ENCODE measurements at places on chromosomes 5 and 9.

- no peak for DNase-seq
Observed at GRCh38 chr5:74105126-74105780, 479.3 kb downstream of the ARHGEF28 start.

- no peak for DNase-seq
Observed at GRCh38 chr5:68454766-68455165, 239.2 kb downstream of the PIK3R1 start.

GRCh38 chr5:64347309-64347708 lies 158.5 kb upstream of the RGS7BP start:
- DNase-seq, result no peak

- DNase-seq, result no peak
Observed at GRCh38 chr5:172971482-172971881, 12.1 kb upstream of the ATP6V0E1 start.

- DNase-seq, result no peak
Observed at GRCh38 chr9:71592400-71592799, 175.9 kb downstream of the CEMIP2 start.

DNA sequence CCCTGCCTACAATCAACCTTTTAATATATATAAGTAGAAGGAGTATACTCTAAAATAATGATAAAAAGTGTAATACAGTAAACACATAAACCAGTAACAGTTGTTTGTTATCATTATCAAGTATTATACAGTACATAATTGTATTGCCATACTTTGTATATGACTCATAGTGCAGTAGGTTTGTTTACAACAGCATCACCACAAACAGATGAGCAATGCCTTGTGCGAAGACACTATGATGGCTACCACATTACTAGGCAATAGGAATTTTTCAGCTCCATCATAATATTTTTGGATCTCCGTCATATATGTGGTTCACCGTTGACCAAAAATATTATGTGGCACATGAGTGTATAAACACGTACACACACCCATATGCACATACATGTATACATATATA lies 69.7 kb upstream of the APC start:
- DNase-seq, result no peak

DNA sequence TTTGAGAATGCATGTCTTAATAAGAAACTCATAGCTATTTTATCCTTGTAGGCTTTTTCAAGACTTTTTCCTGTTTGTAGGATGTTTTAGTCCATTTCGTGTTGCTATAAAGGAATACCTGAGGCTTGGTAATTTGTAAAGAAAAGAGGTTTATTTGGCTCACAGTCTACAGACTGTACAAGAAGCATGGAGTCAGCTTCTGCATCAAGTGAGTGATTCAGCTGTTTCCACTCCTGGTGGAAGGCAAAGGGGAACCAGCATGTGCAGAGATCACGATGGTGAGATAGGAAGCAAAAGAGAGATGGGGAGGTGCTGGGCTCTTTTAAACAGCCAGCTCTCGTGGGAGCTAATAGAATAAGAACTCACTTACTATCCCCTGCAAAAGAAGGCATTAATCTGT lies 177.3 kb downstream of the ALDH1A1 start:
- DNase-seq, result no peak

- no peak for DNase-seq
Observed at GRCh38 chr9:128065907-128066712, 1.0 kb downstream of the NAIF1 start.

GRCh38 chr5:96236051-96236450 lies 197.0 kb downstream of the PCSK1 start:
- no peak for DNase-seq

DNA sequence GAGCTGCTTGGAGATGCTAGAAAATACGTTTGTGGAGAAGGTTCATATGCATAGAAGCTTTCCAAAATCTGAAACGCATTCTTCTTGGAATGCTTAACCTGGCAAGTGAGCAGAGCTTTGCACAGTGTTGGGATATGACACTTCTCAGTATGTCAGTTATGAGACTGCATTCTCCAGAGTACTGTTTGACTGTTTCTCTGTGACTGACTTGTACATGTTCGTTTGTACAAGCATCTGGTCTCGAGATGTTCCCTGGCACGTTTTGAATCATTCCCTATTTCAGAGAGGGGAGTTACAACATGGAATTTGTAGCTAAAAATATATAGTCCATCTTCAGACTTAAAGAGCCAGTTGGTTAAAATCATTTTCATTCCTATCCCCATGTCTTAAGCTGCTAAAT lies 272.4 kb downstream of the ARRDC3 start:
- no peak for DNase-seq

DNA sequence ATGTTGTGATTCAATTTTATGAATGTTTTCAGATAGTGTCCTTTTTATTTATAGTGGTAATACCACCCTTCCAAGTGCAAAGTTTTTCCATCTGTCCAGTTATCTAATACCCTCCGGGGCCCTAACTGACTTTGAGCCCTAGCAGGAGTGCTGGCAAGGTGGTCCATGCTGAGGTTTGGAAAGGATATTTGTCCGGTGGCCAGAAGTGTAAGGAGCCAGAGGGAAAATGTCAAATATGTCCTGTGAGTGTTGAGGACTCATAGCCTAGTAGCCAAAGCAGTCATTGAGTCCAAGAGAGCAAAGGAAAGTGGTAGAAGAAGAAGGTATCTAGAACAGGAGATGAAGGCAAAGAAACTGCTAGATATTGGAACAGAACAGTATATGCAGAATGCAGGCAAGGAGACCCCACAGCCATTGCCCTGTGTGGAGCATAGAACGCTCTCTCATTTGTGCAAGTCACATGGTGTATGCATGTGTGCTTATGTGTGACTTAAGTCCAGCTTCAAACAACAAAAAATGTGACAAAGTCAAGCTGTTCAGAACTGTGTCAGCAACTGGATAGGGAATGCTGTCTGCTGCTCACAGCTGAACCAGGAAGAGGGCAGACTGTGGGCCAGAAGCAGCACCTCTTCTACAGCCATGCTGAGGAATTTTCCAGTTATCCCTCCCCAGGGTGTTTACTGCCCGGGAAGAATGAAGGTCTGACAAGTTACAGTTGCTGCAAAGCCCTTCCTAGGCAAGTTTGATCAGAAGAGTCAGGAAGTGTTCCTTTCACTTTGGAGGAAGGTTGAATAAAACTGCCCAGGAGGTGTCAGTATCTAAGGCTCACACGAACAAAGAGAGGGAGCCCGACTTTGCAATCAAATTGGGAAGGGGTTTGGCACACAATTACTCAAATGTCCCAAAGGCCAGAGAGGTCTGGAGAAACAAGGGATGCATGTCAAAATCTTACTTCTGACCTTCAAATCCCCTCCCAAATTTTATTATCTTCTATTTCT lies 463.3 kb upstream of the DMAC1 start:
- DNase-seq, result no peak

- DNase-seq, result no peak
Observed at GRCh38 chr9:120344230-120344629, 235.7 kb downstream of the CDK5RAP2 start.

DNA sequence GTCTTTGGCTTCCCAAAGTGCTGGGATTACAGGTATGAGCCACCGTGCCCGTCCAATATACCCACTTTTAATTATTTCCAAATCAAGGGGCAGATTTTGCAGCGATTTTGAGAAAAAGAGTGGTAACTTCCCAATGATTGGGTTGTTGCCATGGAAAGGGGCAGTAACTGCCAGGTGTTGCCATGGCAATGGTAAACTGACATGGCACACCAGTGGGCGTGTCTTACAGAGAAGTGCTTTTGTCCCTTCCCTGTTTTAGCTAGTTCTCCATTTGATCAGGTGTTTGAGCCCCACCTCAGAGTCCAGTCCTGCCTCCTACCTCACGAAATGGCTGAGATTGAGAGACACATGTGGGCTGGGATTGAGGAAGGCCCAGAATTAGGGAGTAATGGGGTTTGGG lies 86.3 kb upstream of the IER5L start:
- no peak for DNase-seq

DNA sequence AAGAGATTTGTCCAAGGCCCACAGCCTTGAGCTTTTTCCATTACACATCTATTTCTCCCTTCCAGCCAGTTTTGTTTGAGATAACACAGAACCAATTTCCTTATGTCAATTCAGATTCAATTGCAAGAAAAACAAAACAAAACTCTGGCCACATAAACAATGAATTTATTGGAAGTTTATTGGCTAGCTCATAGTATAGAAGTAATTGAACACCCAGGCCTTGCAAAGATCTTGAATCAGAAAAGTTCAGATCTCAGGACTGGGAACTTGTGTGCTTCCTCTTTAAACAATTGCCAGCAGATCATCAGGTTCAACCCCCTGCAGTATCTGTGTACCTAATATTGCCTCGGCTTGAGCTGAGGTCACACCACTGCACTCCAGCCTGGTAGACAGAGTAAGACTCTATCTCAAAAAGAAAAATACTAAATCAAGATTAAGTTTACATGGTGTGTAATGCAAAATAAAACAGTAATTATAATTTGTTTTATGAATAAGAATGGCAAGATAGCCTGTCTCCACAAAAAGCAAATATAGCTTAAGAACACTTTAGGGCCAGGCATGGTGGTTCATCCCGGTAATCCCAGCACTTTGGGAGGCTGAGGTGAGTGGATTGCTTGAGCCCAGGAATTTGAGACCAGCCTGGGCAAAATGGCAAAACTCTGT lies 4.1 kb upstream of the ZCCHC10 start:
- no peak for DNase-seq

DNA sequence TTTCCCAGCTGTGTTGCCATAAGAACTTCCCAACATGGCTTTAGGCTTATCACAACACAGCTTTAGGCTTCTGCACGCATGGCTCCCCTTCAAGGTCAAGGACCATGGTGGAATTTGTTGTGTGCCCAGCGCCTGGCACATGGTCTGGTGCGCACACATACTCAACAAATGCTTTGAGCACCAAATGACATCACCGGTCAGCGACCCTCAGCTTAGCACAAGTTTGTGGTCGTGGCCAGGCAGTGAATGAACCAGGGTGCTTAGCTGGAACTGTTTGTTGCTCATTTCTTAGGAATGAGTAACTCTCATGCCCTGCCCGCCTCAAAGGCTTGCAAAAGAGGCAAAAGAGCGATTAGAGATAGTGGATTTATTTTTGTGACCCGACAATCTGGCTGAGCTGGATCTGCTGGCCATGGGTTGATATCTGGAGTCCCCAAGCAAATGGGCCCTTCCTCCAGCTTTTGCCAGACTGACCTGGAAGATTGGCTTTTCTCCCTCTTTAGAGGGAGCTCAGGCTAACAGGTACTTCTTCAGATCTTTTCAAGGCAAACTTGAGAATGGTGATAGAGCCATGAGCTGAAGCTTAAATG lies 58.9 kb downstream of the DAP start:
- DNase-seq, result no peak

DNA sequence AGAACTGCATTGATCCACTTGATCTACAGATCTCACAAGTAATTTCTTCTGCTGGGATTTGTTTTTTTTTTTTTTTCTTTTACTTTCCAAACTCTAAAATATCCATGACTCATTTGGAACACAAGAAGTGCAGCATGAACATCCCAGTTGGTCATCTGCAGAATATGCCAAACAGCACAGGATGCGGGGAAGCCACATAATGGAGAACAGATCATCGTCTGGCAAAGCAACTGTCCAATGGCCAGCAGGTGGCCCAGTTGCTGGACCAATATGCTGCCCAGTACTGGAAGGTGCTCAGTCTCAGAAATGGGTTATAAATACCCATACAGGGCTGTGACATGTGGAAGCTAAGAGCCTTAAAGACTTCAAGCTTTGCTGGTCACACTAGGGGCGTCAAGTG lies 221.3 kb upstream of the TAS2R1 start:
- no peak for DNase-seq

DNA sequence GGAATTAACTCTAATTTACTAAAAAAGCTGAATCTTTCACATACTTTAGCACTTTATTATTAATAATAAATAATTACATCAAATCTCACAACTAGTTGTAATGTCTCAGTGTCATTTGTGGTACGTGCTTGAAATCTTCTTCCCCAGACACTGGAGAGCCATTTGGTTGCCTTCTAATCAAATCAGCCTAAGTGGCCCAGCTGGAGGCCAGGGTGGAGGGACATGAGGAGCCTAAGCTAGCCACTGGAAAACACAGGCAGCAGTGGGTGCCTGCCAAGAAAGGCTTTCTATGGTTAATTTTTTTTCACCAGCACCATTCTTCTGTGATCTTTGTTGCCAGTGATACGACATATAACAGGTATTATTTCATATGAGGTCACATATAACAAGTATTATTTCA lies 117.0 kb downstream of the ERCC6L2 start:
- no peak for DNase-seq

GRCh38 chr9:7536310-7536939 lies 263.2 kb downstream of the DMAC1 start:
- DNase-seq, result no peak

DNA sequence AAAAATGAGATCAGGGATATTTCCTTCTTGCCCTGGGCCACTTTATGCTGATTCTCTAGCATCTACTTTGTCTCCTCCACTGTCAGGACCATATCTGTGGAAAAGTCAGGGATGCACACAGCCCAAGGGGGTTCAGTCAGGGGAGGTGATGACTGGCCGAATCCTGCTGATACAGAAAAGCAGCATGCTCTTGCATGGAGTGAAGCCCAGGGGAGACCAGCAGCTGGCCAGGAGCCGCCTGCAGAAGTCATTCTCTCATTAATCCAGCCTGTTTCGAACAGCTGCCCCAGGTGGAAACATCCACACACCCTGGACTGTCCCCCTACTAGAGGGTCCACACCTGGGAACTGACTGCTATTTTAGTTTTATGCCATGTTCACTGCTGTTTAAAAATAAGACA lies 177.1 kb downstream of the ATP10B start:
- no peak for DNase-seq

- no peak for DNase-seq
Observed at GRCh38 chr5:178502401-178503100, 87.6 kb downstream of the COL23A1 start.

DNA sequence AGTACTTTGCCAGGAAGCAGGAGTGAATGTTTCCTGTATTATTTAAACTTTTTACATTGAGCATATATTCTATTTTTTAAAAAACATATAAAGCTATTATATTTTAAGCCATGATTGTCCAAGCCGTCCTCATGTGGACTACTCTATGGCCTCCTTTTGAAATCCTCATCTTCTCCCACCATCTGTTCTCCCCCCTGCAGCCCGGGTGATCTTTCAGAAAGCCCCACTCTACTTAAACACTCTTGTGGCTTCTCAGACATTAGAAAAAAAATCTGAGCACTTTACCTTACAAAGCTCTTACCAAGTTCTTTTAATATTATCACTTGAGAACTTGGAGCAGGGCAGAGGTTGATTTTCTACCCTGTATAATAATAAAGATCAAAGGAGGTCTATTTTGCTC lies 95.4 kb downstream of the CAVIN4 start:
- no peak for DNase-seq

DNA sequence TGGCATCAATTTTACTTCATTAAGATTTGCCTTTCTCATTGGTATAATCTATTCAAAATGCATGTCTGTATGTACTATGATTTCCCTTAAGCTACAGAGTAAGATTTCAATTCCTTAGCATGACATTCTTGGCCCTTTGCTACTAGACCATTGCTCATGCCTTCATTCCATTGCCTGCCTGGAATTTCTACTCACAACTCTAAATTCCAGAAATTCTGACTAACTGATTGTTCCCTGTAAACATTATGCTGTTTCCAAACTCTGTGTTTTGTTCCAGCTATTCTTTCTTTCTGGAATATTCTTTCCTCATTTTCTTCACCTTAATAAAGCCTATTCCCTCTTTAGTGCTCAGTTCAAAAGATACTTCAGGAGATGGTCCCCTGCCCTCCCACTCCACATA lies 568.8 kb upstream of the SEMA6A start:
- DNase-seq, result no peak

All from bone marrow (tissue), 2 donors.